ENCODE measurements at places on chromosomes 6 and 20. TPM values are rescaled to one million over a fixed set of nuclear protein-coding genes. Genes with fewer than 3 reads are reported as not detected.

MAN1A1 gene
- polyA plus RNA-seq, result 10.5 TPM

TIAM2 gene
- polyA plus RNA-seq, result 2.2 TPM

MEI4 gene
- not detected for polyA plus RNA-seq

SLC17A9 gene
- polyA plus RNA-seq, result 1.1 TPM

TMC2 gene
- polyA plus RNA-seq, result 0.03 TPM

LY6G5C gene
- 4.9 TPM for polyA plus RNA-seq

SLC22A23 gene
- 6.5 TPM for polyA plus RNA-seq

RAB32 gene
- 9.4 TPM for polyA plus RNA-seq

VSX1 gene
- polyA plus RNA-seq, result 0.05 TPM

BCAS1 gene
- 145 TPM for polyA plus RNA-seq

SLCO4A1 gene
- polyA plus RNA-seq, result 9.0 TPM

TRIM15 gene
- polyA plus RNA-seq, result not detected

SYNDIG1 gene
- polyA plus RNA-seq, result not detected

PFDN4 gene
- 61.8 TPM for polyA plus RNA-seq

HAO1 gene
- polyA plus RNA-seq, result not detected

TBXT gene
- polyA plus RNA-seq, result not detected

IL17A gene
- not detected for polyA plus RNA-seq

ZNF217 gene
- 6.3 TPM for polyA plus RNA-seq

EEF1A2 gene
- polyA plus RNA-seq, result 4.6 TPM

ANKEF1 gene
- polyA plus RNA-seq, result 1.7 TPM

FRS3 gene
- 2.9 TPM for polyA plus RNA-seq

C20orf202 gene
- polyA plus RNA-seq, result not detected

RAB22A gene
- polyA plus RNA-seq, result 7.1 TPM

All from stomach (tissue), 19 donors.